Glutamatergic neuron (in vitro differentiated cells): ENCODE measurements at places on chromosomes 2 and 18.
A peak's percentile ranks its signal among the peaks of the same experiment; 100 is the strongest.

- peak; percentile 26 for DNase-seq
Observed at GRCh38 chr2:88517759-88518201, 65.3 kb upstream of the FOXI3 start.

GRCh38 chr18:60755134-60755533, 382.6 kb upstream of the MC4R start:
- DNase-seq, result no peak

DNA sequence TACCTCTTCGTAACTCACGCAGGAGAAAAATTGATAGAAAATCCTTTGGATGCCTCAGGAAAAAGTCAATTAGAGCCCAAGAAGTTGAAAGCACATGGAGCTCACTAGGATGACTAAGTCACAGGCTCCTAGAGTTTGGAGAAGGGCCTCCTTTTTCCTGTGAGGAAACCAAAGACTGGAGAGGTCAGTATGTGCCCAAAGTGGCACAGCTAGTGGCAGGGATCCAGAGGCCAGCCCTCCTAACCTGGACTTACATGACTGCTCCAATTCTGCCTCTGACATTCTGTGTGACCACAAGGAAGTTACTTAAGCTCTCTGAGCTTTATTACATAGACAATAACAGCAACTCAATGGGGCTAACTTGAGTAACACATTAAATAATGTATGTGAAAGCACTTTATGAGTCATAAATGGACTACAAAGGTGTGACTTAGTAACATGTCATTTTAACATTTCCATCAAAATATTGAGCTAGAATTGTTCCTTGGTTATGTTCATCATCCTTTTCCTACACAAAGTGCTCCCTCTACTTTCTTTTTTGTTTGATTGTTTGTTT, 91.6 kb downstream of the DHRS9 start:
- DNase-seq, result no peak

GRCh38 chr2:52386433-52387030, 1354.6 kb upstream of the NRXN1 start:
- DNase-seq, result peak; percentile 31

- no peak for DNase-seq
Observed at GRCh38 chr18:45653090-45653489, 37.8 kb downstream of the SLC14A2 start.
